ENCODE measurements at places on chromosomes 7 and 10.

- no peak for DNase-seq
Observed at GRCh38 chr7:40659231-40659630, 524.4 kb downstream of the SUGCT start.

GRCh38 chr7:3138997-3139396 lies 95.3 kb upstream of the CARD11 start:
- DNase-seq = no peak

GRCh38 chr7:139829025-139829774 lies at the start of gene TBXAS1:
Gene TBXAS1 (plus strand): TSS chr7:139829264. CDS start chr7:139829391, 127 bp downstream.
- no peak for DNase-seq

DNA sequence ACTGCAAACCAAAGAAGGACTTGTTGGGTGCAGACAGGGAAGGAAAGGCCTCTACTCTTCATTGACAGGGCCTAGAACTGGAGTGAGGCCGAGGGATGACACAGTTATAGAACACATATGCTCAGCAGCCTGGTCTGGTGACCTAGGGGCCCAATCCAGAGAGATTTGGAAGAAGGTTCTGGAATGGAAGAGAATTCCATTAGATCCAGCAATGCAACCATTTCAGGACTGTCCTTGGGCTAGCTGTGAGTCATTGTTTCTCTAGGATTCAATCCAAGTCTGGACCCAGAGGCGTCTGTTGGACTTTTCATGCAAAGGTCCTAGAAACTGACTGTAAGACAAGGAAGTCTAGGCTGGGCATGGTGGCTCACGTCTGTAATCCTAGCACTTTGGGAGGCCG lies 59.2 kb downstream of the WIPF3 start:
- DNase-seq = peak; percentile 41

- no peak for DNase-seq
Observed at GRCh38 chr10:8069108-8069507, 14.6 kb downstream of the GATA3 start.

- no peak for DNase-seq
Observed at GRCh38 chr7:2621061-2621828, 10.5 kb upstream of the TTYH3 start.

DNA sequence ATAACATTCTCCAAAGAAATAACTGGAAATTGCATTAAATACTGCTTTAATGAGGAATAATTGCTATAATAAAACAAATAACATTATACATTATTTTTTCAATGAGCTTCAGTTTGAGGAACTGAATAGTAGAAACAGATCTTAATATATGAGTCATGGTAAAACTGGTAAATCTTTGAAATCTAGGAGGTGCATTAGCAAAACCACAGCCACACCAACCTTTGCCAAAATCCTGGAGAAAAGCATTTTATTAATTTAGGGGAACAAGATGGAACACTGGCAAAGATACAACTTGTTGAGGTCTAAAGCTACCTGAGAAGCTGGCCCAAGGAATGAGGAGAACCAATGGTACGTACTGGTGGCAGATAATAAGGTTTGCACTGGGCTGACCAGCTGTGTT lies 5.4 kb upstream of the ASL start:
- DNase-seq = no peak

DNA sequence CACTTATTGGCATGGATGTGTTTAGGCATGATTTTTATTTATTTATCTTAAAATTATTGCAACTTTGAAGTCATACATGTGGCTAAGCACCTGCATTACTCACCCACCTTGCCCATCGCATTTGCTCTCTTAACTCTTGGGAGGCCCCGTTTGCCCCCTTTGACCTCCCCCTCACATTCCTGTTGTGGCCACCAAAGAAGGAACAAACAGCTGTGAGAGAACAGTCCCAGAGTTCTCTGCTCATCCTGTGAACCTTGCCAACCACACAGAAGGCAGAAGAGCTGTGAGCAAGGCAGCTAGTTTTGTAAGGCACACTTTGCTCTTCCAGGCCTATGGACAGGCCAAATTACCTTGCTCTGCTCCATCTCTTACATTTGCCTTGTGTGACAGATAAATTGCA lies 23.6 kb upstream of the FGL2 start:
- DNase-seq = no peak

DNA sequence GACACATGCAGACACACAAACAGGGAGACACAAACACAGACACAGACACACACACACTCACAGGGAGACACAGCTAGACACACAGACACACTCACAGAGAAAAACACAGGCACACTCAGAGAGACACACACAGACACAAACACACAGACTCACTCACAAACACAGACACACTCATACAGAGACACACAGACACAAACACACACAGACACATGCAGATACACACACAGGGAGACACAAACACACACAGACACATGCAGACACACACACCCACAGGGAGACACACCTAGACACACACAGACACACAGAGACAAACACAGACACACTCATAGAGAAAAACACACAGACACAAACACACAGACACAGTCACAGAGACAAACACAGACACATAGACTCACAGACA lies 67.9 kb downstream of the ADARB2 start:
- DNase-seq = no peak

DNA sequence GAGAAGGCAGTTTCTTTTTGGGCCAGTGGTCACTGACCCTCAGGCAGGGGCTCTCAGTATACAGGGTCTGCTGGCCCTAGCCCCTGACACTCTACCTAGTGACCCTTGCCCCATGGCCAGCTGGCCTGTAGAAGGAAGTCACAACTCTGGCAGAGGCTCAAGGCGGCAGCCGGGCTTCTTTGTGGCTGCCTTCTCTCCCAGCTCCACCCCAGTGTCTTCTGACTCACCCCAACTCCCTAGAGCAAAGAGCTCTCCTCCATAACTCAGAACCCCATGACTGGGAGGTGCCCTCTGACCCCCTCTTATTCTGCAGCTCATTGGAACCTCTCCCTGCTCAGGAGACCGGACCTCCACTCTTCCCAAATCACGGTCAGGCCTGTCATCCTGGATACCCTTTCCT lies 358.2 kb downstream of the FGFR2 start:
- DNase-seq = no peak

Data from AG09309 (cell line).